Activated T-helper 1 cell treated with anti-CD3 and anti-CD28 coated beads, Interleukin-12 subunit alpha, Interleukin-12 subunit beta, Interleukin-2, Interleukin-4 antibody, amounts not matched to agents 30 ng/mL and 10 ng/mL and 1 ng/mL, durations not matched to agents 14 hours and 24 hours and 36 hours (primary cell): ENCODE measurements at places on chromosomes 4 and X.

DNA sequence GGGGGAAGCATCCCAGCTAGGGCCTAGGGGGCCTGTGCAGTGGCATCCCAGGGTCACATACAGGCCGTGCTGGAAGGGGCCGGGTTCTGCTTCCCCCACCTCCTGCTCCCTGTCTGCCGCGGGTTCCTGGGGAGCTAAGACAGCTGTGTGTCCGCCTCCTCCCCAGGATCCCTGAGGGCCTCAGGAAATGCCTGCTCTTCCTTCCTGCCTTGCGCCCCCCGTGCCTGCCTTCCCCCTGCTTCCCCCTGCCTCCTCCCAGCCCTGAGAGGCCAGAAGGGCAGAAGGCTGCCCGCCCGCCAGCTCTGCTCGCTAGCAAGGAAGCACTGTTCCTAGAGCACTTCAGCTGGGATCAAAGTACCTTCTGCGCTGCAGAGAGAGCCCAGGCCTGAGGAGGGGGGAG, 2.9 kb upstream of the BGN start:
- no peak for DNase-seq

DNA sequence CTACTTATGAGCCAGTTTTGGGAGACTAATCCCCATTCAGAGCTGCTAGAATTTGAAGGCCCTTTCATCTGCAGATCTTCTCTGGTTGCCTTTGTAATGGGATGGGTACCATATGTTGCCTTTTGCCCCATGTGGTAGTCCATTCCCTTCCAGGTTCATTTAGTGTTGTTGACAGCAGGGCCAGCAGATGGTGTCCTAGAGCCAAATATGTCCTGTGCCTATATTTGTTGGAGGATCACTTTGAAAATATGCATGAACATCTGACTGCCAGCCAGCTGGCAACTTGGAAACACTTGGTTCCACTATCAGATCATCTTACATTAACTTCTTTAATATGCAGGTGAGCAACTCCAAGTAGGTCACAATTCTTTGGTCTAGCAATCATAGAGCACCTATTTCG, 30.4 kb downstream of the CFAP299 start:
- peak; percentile 19 for DNase-seq

DNA sequence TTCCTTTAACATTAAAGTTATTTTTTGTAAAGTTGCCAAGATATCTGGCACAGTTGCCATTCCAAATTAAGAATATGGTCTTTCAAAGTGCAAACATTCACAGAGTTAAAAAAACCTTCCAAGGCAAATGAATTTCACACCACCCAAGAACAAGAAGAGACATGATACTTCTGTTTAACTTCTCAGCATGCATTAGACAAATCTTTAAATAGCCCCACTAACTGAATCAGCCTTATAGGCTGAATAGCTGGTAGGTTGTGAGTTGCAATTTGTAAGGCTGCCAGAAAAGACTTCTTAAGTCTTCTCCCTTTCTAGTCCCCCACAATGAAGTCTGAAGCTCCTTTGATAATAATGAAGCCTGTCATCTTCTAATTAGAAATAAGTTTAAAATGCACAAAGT, 95.6 kb downstream of the MAPK10 start:
- DNase-seq = no peak

DNA sequence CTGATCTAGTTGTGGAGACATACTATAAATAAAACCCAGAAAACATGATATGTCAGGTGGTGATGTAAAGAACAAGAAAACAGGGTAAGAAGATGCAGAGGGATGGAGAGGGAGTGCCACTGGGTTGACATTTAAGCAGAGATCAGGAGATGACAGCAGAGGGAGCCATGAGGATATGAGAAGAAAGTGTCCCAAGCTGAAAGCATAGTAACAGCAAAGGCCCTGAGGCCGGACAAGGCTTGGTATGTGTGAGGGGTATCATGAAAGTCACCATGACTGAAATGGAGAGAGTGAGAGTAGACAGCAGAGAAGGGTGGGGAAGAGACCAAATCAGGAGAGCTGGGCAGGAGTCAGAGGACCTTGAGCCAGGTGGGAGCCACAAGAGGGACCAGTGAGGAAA, 3.4 kb downstream of the GPKOW start:
- no peak for DNase-seq

GRCh38 chr4:182174979-182175378, 68.2 kb upstream of the TENM3 start:
- no peak for DNase-seq

GRCh38 chr4:52143815-52144214, 92.7 kb downstream of the SPATA18 start:
- DNase-seq = no peak

DNA sequence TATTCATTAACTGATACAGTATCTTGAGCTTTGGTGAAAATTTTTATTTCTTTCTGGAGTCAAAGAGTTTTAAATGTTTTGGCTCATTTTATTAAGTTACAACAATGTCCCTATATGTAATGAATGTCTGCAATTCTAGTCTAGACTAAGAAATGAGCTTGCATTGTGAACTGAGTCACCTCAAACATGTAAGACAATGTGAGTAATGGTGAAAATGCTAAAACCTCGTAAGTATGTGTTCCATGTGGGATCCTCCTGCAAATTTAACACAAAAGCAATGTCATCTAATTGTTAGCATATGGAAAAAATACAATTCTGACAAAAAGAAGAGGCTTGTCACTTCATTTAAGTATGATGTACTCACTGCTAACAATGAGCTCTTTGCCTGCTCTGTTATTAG, 480.5 kb upstream of the FSTL5 start:
- no peak for DNase-seq

GRCh38 chr4:3402491-3403347, 39.0 kb upstream of the HGFAC start:
- DNase-seq = no peak

DNA sequence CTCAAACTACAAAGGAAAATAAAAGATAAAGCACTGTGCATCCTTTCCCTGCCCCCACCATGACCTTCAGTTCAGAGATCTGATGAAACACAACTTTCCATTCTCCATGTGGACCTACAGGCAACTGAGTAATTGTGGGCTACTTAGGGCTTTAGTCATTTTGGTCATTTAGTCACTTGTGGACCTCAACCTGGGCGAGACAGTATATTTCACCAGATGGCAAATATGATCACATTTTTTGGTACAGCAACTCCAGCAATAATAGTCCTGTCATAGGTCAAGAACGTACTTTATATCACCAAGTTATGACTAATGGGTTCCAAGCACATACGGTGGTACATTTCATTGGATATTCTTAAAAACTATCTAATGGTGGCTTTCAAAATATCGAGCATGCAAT, 141.2 kb downstream of the PDGFC start:
- DNase-seq = no peak
